ENCODE measurements at places on chromosomes 13 and 19.
A peak's percentile ranks its signal among the peaks of the same experiment; 100 is the strongest.

- DNase-seq = no peak
These were observed 1639.0 kb upstream of the SLC10A2 start for GRCh38 chr13:104705031-104705750.

DNA sequence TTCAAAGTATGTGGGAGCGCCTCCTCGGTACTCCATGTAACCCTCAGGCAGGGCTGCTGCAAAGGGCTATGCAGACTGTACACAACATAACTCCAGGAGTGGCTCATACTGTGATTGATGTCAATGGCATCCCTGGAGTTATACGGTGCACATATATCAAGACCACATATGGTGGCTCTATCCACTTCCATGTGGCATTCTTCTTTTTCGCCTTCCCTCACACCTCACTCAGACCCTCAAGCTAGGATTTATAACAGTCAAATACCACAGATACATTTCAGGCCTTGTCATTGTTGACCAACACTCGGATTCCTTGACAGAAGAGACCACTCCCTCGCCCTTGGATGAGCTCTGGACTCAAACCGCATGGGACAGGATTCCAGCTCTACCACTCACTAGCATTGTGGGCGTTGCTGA, 11.3 kb upstream of the UBL3 start:
- peak; percentile 15 for DNase-seq

DNA sequence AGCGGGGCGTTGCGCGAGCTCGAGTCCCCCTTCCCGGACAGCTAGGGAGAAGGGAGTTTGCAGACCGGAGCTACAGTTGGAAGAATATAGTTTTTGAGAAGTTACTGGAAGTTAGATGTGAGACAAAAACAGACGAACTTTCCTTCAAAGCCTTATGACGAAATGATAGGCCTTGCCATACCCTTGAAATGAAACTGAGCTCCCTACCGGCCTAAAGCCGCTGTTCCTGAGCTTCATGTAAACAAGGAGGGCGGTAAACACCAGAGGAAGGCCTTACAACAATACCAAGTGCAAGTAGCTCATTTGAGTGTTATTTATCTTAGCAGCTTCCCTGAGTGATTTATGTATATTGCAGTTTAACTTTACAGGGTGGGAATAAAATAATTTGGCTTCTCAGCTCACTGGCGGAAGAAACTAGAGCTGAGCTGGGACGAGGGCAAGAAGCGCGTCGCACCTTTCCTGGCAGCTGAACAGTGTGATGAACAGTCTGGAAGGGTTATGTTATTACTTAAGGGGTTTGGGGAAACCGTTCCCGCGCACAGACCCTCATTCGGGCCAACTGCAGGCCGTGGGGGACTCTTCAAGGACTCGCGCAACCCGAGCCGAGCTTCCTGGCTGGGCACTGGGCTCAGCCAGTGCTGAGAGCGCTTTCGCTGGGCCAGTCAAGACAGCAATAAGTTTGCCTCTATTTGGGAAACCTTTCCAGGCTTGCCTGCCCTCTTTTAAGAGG, 111.2 kb downstream of the KCNRG start:
- DNase-seq = peak; percentile 35

DNA sequence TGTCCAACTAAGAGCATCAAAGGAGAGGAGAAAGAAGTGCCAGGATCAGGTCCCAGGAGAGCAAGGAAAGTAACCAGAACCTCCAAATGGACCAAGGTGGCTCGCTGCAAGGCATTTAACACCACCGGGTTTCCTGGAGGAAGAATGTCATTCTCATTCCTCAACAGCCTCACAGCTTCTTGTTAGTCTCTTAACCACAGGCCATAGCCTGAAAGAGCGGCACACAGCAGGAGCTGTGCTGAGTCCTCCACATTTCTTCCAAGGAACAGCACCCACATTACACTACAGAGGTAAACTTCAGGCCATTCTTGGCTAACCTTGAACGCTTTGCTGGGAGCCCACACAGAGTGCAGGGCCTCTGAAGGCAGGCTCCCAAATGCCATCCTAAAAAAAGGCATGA, 23.6 kb downstream of the DOCK9 start:
- no peak for DNase-seq

DNA sequence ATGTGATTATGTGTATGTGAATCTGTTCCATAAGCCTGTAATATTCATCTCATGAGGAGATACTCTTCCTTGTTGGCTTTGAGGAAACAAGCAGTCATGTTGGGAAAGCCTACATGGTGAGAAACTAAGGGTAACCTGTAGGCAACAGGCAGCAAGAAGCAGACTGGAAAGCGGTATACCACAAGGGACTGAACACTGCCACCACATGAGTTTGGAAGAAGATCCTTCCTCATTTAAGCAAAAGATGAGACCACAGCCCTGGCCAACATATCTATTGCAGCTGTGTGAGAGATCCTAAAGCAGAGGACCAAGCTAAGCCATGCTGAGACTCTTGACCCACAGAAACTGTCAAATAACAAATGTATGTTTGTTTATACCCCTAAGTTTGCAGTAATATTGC, 134.8 kb downstream of the B3GLCT start:
- no peak for DNase-seq

GRCh38 chr19:48987323-48987722, 5.8 kb downstream of the GYS1 start:
- DNase-seq = no peak

- no peak for DNase-seq
These were observed 364.7 kb downstream of the ENOX1 start for GRCh38 chr13:43422116-43422515.

GRCh38 chr13:27933580-27934328, 14.0 kb downstream of the PDX1 start:
- DNase-seq = no peak

GRCh38 chr13:41150058-41150457, 17.5 kb upstream of the KBTBD6 start:
- DNase-seq = no peak

- DNase-seq = no peak
These were observed 13.1 kb upstream of the CD22 start for GRCh38 chr19:35315883-35316282.

- no peak for DNase-seq
These were observed 55.9 kb downstream of the SACS start for GRCh38 chr13:23377579-23377978.

DNA sequence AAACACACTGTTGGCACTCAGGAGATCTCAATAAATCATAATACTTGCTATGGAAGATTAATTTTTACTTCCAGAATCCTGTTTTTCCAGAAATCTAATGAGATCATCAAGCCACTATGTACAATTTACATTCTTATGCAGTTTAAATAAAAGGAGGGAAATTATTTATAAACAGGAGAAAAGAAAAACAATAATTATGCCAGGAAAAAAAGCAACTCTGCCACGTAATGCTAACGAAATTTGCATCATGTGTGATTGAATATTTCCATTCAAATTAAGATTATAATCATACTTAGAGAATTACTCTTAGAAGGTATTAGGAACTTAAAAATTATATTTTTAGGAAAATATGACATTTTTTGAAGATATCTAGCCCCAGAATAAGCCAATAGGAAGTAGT, 13.0 kb downstream of the FAM124A start:
- no peak for DNase-seq

DNA sequence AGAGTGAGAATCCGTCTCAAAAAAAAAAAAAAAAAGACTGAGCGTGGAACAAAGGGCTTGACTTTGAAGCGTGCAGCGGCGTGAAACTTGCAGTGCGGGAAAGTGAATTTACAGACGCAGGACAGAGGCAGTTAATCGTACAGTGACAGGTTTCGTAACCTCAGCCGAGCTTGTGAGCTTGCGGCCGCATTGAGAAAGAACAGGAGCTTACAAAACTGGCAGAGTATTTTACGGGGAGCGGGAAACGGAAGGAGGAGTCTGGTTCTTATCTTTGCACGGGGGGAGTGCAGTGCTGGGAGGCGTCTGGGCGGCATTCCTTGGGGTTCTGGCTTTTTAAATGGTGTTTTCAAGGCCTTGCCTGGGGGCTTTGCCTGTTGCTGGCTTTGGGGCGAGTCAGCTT, 6.0 kb upstream of the BSG start:
- DNase-seq = no peak

- DNase-seq = no peak
These were observed 39.9 kb downstream of the PCCA start for GRCh38 chr13:100128838-100129237.

GRCh38 chr19:32456406-32456805, 50.8 kb downstream of the DPY19L3 start:
- DNase-seq = no peak

- DNase-seq = no peak
These were observed 9.9 kb downstream of the STOML3 start for GRCh38 chr13:38980750-38981078.

GRCh38 chr13:113792236-113792770, 33.3 kb downstream of the TMEM255B start:
- no peak for DNase-seq

- no peak for DNase-seq
These were observed 52.7 kb downstream of the KCTD12 start for GRCh38 chr13:76833441-76833954.

GRCh38 chr13:93751117-93751516, 524.5 kb downstream of the GPC6 start:
- DNase-seq = no peak

DNA sequence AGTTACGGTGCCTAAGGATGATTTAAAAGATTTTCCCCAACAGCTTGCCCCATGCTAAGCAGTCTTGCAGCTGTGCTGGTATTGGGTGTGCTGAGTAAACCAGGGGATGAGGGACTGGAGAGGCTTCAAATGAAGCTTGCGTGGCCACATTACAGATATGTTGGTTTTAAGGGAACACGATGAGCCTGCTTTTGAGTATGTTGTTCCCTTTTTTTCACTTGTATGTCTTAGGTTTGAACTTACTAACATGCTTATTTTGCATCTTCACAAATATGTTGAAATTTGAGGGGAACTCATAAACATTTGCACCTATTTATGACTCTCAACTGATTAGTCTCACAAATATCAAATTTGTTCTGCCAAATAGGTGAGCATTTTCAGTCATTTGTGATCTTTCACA, 2.0 kb upstream of the IL17D start:
- DNase-seq = no peak

DNA sequence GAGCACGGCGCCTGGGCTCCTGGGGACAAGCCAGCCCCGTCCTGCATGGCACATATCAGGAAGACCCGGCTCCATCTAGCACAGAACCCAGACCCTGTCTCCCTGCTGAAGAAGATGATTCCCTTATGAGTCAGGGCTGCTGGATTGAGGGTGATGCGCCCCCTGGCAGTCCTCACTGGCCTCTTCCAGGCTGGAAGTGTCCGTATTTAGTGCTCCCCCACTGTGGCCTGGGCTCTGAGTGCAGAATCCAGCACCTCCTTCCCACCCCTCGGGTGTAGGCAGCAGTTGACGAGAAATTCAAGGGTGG, 14.9 kb downstream of the COMP start:
- peak; percentile 72 for DNase-seq

DNA sequence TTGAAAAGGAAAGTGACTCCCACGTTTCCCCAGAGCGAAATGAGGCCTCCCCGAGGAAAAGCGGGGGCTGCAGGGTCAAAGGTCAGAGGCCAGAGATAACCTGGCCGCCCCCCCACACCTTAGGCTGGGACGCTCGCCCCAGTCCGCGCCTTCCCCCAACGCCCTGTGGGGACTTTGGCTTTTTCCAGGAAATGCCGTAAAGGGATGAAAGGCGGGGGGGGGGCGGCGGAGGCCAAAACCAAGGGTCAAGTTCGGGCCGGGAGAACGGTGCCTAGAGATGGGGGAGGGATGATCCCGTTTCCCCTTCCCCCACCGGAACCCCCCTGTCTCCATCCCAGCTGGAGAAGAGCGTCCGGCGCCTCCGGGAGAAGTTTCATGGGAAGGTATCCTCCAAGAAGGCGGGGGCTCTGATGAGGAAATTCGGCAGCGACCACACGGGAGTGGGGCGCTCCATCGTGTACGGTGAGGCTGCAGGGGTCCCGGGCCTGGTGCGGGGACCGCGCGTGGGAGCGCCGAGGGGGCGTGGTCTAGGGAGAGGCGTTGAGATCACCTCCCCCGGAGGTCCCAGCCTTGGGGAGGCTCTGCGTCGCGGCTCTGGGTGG, 575 bp downstream of the SHFL start:
- DNase-seq = no peak

DNA sequence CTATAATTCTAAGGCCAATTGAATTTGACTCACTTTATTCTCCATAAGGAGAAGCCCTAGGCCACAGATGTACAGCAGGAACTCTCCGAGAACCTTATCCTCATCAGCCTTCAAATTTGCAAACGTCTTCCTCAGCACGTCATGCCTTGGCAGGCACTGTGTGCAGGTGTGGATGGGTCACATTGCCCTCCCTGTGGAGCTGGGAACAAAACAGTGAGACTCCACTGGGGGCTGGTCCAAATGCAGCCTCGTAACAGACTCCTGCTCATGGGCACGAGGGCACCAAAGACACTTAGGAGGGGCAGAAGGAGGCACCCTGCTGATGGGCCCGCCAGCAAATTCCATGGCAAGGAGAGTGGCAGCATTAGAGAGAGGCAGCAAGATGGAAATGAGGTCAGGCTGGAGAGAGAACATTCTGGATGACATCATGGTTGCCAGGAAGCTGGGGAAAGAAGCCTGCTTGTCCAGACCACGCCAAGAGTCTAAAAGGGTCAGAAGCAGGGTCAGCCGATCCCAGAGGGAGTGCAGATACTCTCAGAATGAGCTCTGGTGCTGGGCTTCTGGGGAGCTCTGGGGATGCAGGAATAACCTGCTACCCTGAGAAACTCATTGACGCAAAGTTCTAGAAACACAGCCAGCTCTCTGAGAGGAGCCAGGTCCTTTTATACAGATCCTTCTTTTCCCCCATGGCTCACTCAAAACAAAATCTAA, 242.2 kb downstream of the B3GLCT start:
- no peak for DNase-seq

GRCh38 chr13:42707586-42707985, 73.8 kb upstream of the FAM216B start:
- no peak for DNase-seq

- DNase-seq = no peak
These were observed 21.1 kb upstream of the SLC10A2 start for GRCh38 chr13:103087275-103087674.

GRCh38 chr13:32881777-32882145, 134.5 kb upstream of the KL start:
- peak; percentile 92 for DNase-seq

DNA sequence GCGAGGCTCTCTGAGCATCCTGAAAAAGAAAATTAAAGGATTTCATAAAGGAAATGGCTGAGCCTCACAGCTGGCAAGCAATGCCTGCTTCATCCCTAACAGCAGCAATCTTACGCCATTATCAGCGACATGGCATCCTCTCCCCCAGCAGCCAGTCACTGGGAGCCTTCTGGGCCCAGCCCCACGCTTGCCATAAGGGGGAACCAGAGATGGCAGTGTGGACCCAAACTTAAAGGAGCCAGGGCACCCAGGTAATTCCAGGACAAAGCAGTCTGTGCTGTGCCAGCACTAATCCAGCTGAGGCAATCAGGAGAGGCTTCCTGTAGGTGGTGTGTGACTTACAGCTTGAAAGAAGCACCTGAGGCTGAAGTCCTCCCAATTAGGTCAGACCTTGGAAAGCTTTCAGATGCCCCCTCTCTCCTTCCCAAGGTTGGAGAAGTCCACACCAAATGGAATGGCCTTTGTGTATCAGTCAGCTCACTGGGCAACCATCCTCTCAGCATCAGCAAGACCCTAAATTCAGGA, 10.3 kb downstream of the VSTM2B start:
- no peak for DNase-seq

GRCh38 chr19:5537870-5538269, 29.9 kb downstream of the TINCR start:
- DNase-seq = no peak

GRCh38 chr19:33685541-33685940, 63.8 kb downstream of the CHST8 start:
- no peak for DNase-seq

GRCh38 chr19:3105641-3106508, 11.7 kb downstream of the GNA11 start:
- DNase-seq = no peak
